ENCODE measurements at places on chromosomes 13 and 19. TPM values are rescaled to one million over a fixed set of nuclear protein-coding genes. Genes with fewer than 3 reads are reported as not detected.

ATXN8OS gene
- polyA plus RNA-seq = 0.39 TPM

PRR19 gene
- polyA plus RNA-seq = 0.47 TPM

CBY2 gene
- polyA plus RNA-seq = not detected

TUBB4A gene
- polyA plus RNA-seq = 0.16 TPM

KIRREL2 gene
- polyA plus RNA-seq = 0.54 TPM

ACER1 gene
- polyA plus RNA-seq = not detected

GGN gene
- not detected for polyA plus RNA-seq

LIG4 gene
- 8.7 TPM for polyA plus RNA-seq

SYNE4 gene
- polyA plus RNA-seq = 0.12 TPM

SLITRK1 gene
- 0.42 TPM for polyA plus RNA-seq

ZNF486 gene
- polyA plus RNA-seq = 6.4 TPM

GPC6 gene
- 16.9 TPM for polyA plus RNA-seq

TJP3 gene
- polyA plus RNA-seq = 0.69 TPM

APC2 gene
- polyA plus RNA-seq = 0.89 TPM

FCHO1 gene
- polyA plus RNA-seq = 0.64 TPM

WIZ gene
- 24.4 TPM for polyA plus RNA-seq

PSPN gene
- 1.3 TPM for polyA plus RNA-seq

SGCG gene
- 50.8 TPM for polyA plus RNA-seq

KIR2DL3 gene
- polyA plus RNA-seq = not detected

ZNF136 gene
- polyA plus RNA-seq = 7.2 TPM

SMIM24 gene
- 0.99 TPM for polyA plus RNA-seq

MIDN gene
- polyA plus RNA-seq = 34.9 TPM

UHRF1 gene
- 28.7 TPM for polyA plus RNA-seq

GPR4 gene
- polyA plus RNA-seq = 2.5 TPM

NAXD gene
- 27.3 TPM for polyA plus RNA-seq

CATSPERD gene
- not detected for polyA plus RNA-seq

ZNF728 gene
- polyA plus RNA-seq = not detected

JOSD2 gene
- 26.2 TPM for polyA plus RNA-seq

SYCN gene
- polyA plus RNA-seq = not detected

KIR2DL1 gene
- not detected for polyA plus RNA-seq

KCNN4 gene
- 1.0 TPM for polyA plus RNA-seq

ARHGAP45 gene
- 9.1 TPM for polyA plus RNA-seq

NAPSA gene
- 0.27 TPM for polyA plus RNA-seq

QPCTL gene
- 2.9 TPM for polyA plus RNA-seq

GFY gene
- polyA plus RNA-seq = not detected

F7 gene
- polyA plus RNA-seq = 3.6 TPM

CPB2 gene
- not detected for polyA plus RNA-seq

COL4A1 gene
- polyA plus RNA-seq = 614 TPM

PRTN3 gene
- 0.89 TPM for polyA plus RNA-seq

TNNI3 gene
- 3.7 TPM for polyA plus RNA-seq

GRIK5 gene
- 4.1 TPM for polyA plus RNA-seq

PSG5 gene
- polyA plus RNA-seq = 0.73 TPM

ZNF558 gene
- 22.8 TPM for polyA plus RNA-seq

RNASEH2A gene
- polyA plus RNA-seq = 13.4 TPM

ONECUT3 gene
- polyA plus RNA-seq = not detected

B9D2 gene
- 3.5 TPM for polyA plus RNA-seq

IGSF23 gene
- polyA plus RNA-seq = not detected

F2RL3 gene
- polyA plus RNA-seq = 0.34 TPM

IGFLR1 gene
- 2.2 TPM for polyA plus RNA-seq

PET100 gene
- polyA plus RNA-seq = 58.3 TPM

TEX29 gene
- polyA plus RNA-seq = 0.27 TPM

ZNF235 gene
- polyA plus RNA-seq = 6.2 TPM

NLRP7 gene
- polyA plus RNA-seq = 0.44 TPM

DACH1 gene
- 11.3 TPM for polyA plus RNA-seq

IRGC gene
- not detected for polyA plus RNA-seq

USHBP1 gene
- polyA plus RNA-seq = 6.9 TPM

NFIX gene
- polyA plus RNA-seq = 110 TPM

PPM1N gene
- 0.69 TPM for polyA plus RNA-seq

RDH8 gene
- polyA plus RNA-seq = not detected

All from muscle of back (tissue), 13 donors.